ENCODE measurements at places on chromosomes 5 and 9. TPM values are rescaled to one million over a fixed set of nuclear protein-coding genes. Genes with fewer than 3 reads are reported as not detected.
A peak's percentile ranks its signal among the peaks of the same experiment; 100 is the strongest.

DNA sequence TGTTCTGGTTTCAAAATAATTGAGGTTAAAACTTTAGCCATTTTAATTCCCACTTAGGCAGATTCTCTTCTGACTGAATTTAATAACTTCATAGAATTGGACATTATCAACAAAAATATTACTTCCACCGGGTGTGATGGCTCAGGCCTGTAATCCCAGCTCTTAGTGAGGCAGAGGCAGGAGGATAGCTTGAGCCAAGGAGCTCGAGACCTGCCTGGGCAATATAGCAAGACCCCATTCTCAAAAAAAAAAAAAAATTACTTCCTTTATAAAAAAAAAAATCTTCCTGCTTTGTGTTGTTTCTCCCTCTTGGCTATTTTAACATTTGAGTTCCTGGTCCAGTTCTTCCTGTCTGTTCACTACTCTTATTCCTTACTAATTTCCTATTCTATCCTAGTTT, 18.0 kb downstream of the APC start:
- DNase-seq: no peak

GRCh38 chr5:79585116-79585515, 27.1 kb upstream of the TENT2 start:
- no peak for DNase-seq

- DNase-seq: no peak
These were observed 145.2 kb downstream of the MAST4 start for GRCh38 chr5:66741394-66741793.

SNCB gene
- total RNA-seq: not detected

DNA sequence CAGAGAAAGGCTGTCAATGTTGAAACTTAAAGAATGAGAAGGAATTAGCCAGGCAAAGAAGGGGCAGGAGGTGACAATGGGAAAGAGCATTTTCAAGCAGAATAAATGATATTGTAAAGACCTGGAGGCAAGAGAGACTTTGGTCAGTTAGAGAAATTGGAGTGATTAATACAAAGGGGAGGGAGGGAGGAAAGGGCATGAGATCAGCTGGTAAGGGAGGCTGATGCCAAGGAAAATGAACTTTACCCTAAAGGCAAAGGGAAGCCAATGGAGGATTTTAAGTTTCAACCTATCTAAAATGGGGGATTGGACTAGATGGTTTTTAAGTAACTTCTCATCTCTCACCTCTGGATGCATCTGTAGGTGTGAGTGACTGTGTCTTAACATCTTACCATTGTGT, 23.3 kb downstream of the C5 start:
- no peak for DNase-seq

DNA sequence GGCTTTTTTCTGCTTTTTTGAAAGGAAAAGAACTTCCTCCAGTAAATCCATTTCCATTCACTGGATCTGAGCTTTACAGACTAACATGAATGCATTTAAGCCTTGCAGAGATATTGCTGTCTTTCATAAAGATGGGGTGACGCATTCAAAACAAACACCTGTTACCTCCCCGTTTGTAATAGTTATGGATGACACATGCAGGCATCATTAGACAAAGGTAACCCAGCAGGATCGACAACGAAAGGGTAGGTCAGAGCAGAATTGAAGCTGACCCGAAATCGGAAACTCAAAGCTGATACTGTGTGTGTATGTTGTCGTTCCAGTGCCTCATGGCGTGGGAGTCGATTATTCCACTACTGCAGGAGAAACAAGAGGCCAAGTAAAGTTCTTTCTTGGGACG, 22.2 kb downstream of the SLC46A2 start:
- DNase-seq: no peak

CDC20B gene
- not detected for total RNA-seq

GRCh38 chr5:56126487-56127179, 106.5 kb downstream of the ANKRD55 start:
- DNase-seq: no peak

- DNase-seq: no peak
These were observed 3.5 kb downstream of the RUFY1 start for GRCh38 chr5:179553875-179554274.

GRCh38 chr5:56670916-56671315, 144.4 kb upstream of the MAP3K1 start:
- no peak for DNase-seq

CRB2 gene
- 1.0 TPM for total RNA-seq

RANBP3L gene
- 0.13 TPM for total RNA-seq

- DNase-seq: no peak
These were observed 371.7 kb downstream of the NFIB start for GRCh38 chr9:13942201-13942600.

DNA sequence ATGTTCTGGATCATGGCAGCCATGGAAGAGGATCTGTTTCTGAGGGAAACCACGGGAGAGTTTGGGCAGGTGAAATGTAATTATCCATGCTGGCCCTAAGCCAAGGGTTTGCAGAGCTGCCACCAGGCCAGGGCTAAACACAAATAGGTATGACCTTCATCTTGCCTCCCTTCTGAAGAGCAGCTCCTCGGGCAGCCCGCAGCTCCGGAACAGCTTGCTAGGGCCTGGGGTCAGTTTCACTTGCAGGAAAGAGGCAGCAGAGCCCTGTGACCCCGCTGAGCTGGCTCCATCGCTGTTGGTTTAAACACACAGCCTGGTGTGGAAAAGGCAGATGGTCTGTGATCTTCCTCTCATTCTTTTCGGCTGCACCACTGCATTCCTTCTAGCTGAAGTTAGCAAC, 141.4 kb downstream of the TMEM38B start:
- no peak for DNase-seq

GRCh38 chr5:180126716-180127681, 55.4 kb upstream of the RNF130 start:
- peak; percentile 27 for DNase-seq

GRCh38 chr5:39058178-39058921, 15.8 kb downstream of the RICTOR start:
- no peak for DNase-seq

DNA sequence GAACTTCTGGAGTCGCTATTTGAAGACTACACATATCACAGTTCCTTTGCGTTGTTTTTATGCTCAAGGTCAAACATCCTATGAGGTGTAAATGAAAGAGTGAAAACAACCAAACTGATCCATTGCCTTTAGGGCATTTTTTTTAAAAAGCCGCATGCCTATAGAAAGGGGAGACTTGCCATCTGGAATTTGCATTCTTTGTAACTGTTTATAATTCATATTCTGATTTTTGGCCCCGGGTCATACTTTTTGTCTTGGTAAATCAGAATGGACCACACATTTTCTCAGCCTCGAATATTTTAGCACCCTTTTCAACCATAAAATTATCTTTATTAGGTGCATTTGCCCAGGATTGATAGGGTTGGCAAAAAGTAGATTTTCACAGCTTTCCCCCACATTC, 188.0 kb downstream of the GOLPH3 start:
- DNase-seq: no peak

- no peak for DNase-seq
These were observed 15.8 kb upstream of the FCN2 start for GRCh38 chr9:134864821-134865190.
